Thymus (tissue), 14 donors: ENCODE measurements at places on chromosomes 11 and 22.
A peak's percentile ranks its signal among the peaks of the same experiment; 100 is the strongest.

- DNase-seq, result no peak
These were observed 17.2 kb upstream of the BSX start for GRCh38 chr11:122998727-122999366.

DNA sequence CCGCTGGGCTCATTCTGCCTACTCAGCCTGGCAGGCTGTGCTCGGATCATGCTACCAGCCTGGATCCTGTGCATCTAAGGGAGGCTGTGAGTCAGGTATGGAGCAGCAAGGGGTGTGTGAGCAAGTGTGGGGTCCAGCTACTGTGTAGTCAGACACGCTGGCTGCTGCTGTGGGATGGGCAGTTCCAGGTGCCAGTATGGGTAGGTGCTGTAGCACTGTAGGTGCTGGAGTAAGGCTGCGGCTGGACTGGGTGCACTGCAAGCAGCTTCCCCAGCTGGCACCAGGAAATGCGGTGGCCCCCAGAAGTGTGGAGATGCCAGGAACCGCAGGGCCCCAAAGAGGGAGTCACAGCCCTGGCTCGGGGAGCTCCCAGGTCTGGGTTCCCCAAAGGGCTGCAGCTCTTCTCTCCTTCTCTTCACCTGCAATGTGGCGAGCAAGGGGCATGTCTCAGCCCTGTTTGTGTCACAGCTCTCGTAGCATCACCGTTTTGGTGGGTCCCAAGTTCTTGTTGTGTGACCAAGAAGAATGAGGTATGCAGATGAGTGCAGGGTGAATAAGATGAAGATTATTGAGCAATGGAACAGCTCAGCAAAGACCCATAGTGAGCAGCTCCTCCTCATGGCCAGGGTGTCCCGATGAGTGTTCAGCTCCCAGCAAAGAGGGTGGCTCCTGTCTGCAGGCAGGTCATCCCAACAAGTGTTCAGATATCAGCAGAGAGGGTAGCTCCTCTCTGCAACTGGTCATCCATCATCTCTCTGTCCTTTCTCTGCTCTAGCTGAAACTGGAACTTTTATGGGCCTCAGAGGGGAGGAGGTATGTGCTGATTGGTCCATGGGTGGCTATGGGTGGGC is 462.9 kb downstream of the TBC1D22A start:
- DNase-seq, result no peak

DNA sequence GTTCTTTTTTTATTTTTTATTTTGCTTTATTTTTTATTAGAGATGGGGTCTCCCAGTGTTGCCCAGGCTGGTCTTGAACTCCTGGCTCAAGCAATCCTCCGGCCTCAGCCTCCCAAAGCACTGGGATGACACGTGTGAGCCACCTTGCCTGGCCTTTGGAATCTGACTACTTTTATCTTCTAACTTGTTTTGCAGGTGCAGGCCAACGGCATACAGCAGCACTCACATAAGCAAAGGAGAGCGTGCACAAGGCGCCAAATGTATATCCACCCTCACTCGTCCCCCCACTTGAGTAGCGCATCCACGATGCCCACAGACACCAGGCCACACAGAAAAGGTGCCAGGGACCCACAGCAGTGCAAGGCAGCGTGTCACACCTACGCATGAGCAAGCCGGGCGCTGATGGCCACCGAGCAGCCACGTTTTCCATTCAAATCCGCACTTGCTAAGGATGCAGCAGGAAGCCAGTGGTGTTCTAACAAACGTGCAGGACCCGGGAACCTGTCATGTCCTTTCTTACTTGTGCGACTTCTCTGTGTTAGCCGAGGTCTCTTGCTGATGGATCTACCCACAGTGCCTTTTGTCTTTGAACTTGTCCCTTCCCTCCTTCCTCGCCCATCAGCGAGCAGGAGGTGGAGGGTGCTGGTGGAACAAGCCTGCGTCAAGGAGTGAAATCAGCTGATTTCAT is 5.9 kb downstream of the ASCL2 start:
- DNase-seq, result no peak

DNA sequence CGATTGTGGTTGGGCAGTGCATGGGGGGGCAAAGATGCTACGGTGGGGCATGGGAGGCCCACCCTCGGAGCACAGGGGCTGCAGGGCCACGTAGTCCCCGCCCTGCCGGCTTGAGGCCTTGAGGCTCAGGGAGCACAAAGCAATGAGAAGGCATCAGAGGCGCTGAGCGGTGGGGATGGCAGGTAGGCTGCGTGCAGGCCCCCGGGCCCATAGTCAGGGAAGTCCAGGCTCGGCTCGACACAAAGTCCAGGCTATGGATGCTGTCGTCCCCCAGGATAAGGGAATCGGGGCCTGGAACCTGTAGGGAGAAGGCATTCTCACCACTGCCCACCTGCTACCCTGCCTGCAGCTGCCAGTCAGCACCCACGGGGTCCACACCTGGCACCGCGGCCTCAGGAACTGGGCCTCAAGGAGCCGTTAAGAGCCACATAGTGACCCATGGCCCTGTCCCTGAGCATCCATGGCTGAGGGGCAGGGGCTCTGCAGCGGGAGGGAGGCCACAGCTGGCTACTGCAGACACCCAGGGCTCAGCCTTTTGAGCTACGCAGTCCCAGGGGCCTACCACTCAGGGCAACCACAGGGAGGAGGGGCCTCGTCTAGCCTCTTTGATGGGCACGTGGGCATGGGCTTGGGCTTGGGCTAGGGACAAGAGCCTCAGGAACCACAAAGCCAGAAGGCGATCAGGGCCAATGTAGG is 179.7 kb downstream of the IGLL1 start:
- DNase-seq, result no peak

- DNase-seq, result no peak
These were observed 2.2 kb downstream of the RFPL2 start for GRCh38 chr22:32202539-32203180.

DNA sequence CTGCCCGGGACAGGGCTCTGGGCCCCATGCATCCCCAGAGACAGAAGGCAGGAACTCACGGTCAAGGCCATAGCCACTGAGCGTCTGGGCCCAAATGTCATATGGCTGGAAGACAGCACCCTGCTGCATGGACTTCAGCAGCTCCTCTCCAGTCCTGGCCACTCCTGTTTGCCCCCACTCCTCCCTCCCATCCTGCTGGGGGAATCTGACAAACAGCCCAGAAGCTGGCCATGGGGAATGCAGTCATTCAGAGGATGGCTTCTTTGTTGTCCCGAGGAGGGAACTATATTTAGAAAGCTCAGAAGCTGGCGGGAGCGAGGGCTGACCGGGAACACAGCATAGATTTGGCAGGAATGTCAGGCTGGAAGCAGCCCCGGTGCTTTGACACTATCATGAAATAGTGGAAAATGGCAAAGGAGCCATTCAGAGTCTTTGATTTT is 35.0 kb downstream of the DKK3 start:
- DNase-seq, result no peak

DNA sequence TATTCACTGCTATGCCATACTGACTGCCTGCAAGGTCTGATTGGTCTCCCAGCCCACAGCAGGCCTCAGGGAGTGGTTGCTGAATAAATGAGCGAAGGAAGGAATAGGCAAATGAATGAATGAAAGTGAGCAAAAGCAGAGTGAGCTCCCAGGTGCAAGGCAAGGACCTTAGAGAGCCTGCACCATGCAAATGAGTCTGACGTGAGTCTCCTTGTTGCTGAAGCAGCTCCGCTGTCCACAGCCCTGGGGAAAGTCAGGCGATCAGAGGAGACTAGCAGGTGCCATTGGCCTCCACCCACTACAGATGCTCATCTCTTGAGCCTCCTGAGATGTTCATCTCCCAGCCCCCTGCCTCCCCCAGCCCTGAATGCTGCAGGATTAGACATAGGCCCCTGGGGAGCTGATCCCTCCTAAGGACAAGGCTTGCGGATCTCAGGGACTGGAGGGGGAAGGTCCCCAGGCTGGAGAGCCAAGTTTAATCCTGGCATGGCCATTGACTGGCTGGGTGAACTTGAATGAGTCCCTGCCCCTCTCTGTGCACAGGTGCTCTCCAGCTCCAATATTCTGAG is 22.1 kb downstream of the GDPD5 start:
- no peak for DNase-seq

DNA sequence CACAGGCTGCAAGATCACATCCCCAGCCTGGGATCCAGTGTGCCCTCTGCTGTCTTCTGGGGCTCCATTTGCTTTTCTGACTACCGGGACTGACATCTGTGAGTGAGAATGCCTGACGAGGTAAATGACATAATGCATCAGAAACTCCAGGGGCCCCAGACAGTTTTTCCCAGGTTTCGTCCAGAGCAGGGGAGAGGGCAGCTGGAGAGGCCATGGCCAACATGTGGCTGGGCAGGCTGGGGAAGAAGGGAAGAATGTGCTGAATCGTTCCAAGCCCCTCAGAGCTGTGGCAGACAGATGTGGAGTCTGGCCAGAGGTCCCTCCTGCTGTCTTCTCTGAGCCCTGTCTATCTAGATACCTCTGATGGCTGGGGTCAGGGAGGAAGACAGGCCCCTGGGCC is 163.9 kb downstream of the TRIM29 start:
- no peak for DNase-seq

DNA sequence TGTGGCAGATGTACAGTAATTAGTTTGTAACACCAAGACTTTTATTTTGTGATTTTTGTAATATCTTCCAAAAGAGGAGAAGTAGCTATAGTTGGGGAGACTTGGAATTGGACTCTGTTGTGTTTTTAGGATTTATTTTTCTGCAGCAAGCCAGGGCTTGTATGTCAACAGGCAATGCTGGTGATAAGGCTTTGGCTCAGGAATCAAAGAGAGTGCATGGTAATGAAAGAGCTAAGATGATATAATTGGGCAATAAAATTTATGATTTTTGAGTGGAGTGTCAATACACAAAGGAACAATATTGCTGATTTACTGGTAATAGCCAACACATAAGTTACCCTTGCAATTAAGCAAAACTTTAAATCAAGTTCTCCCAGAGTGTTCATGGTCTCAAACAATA is 452.9 kb downstream of the TMEM135 start:
- no peak for DNase-seq

GRCh38 chr11:59222464-59223060 is 9.8 kb upstream of the MPEG1 start:
- peak; percentile 22 for DNase-seq

DNA sequence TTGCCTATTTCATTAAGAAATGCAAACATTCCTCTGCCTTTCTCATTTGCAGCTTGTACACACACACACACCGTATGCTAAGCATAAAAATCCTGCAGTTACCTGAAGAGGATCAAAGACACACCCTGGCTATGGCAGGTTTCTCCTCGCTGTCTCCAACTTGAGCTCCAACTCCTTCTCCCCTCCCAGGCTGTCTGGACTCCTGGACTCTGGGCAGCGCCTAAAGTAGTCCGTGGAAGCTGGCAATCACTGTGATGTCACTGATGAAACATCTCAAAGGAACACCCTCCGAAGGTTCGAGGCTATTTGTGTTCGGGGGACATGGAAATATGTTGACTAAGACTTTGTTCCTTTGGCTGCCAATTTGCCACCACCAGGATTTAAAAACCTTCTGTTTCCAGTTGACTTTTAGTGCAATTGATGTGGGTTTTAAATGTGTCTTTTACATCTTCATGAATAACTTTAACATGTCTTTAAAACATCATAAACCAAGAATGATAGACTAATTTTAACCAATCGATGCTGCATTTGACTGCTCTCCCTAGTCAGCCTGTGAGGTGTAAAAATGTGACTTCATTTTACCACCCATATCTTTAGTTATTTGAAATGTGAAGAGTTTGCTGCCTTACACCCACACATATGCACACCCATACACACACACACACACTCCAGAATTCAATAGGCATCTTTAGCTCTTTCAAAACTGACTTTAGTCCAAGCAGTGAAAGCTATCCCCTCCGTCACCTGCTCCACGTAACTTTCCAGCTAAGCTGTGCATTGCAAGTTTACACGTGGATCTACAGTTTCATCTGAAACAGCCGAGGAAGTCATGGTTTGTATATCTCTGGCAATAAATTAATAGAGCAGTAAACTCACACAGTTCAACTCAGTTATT is at the start of gene SLN:
Gene SLN (minus strand): TSS at position 196 of the 895 bp plus-strand sequence.
- DNase-seq, result no peak

- no peak for DNase-seq
These were observed 39.8 kb upstream of the MTNR1B start for GRCh38 chr11:92929653-92930052.

DNA sequence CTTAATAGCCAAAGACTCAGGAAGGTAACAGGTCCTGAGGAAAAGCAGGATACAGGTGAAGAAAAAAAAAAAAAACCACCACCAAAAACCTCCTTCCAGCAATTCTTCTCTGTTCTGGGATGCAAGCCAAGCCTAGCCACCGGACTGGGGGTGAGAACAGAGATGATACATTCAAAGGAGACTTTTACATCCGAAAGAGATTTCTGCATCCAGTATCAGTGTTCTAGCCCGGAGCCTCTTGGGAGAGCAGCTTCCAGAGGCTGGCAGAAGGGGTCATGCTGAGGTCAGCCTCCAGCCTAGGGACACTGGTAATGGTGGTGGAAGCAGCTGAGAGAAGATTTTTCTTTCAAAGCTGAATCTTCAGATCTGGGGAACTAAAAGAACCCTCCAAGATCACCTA is 76.2 kb downstream of the KCNC1 start:
- no peak for DNase-seq

DNA sequence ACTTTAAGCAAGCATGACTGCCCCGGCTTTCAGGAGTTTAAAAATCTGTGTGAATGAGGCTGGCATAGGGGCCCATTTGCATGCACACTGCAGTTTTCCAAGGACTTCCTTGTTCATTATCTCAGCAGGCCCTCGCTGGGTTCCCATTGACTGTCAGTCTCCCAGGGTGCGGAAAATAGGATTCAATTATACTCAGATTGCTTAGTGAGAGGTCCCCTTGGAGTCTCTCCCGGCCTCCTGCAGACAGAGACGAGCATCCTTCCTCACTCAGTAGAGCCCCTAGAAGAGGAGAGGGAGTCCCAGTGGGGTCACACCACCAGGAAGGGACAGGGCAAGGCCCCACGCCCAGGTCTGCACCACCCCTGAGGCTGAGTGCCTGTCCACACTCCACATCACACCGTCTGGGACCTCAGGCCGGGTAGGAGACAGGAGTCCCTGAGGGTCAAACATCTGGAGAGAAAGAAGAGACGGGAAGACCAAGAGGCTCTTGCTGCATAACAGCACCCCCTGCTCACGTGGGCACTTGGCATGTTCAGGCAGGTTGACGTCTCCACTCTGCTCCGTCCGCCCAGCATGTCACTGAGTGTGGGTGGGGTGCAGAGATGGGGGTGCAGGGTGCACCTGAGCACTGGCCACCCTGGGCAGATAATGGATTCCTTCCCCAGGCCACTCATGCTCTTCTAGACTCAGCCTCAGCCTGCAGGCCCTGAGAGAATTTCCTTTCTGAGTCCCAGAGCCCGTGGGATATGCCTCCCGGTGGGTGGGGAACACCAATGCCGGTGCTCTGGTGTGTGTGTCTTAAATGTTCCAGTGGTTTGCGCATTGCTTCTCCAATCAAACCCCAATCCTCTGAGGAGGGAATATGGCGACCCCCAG is 58.8 kb downstream of the MCM5 start:
- DNase-seq, result no peak

DNA sequence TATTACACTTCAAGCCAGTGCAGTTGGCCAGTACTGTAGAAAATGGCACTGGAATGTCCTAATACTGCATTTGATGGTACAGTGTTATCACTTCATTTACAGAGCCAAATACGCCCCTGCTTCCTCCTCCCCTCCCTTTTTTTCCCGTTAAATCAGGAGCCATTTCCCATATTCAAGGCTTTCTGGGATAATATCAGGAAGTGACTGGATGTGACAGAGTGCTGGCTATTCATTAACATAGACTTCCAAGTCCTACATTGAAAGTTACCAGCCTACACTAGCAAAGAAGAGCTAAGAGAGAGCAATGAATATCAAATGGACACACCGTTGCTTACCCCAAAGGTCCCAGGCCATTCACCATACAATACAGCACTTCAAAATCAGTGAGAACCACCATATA is 32.1 kb upstream of the ABCC8 start:
- no peak for DNase-seq
